ENCODE measurements at places on chromosomes 3 and 15.

DNA sequence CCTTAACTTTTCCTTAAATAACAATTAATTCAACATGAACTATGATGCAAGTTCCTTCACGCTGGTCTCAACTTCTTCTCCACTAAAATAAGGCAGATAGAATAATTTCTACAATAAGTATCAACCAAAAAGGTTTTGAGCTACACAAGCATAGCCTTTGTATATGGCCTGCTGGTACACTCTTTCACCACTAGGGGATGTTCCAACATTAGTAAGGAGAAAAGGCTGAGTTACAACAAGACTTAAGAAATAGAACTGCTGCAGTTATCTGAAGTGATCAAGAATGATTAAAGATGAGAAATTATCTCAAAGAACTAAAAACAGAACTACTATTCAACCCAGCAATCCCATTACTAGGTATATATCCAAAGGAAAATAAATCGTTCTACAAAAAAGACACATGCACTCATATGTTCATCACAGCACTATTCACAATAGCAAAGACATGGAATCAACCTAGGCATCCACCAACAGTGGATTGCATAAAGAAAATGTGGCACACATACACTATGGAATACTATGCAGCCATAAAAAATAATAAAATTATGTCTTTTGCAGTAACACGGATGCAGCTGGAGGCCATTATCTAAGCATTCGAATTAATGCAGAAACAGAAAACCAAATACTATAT is 14.4 kb downstream of the ATP13A3 start:
- H3K36me3 ChIP-seq = no peaks in the 10 kb centered on the region
- peaks cover 13% of the 10 kb centered on the region for H3K4me1 ChIP-seq
- H3K27ac ChIP-seq = no peak overlapping the region
- H3K27me3 ChIP-seq = no peaks in the 10 kb centered on the region

GRCh38 chr3:36874424-36874823 is 70.4 kb downstream of the TRANK1 start:
- H3K4me3 ChIP-seq = no peak overlapping the region
- no peaks in the 10 kb centered on the region for H3K36me3 ChIP-seq
- no peaks in the 10 kb centered on the region for H3K4me1 ChIP-seq
- no peaks in the 10 kb centered on the region for H3K27me3 ChIP-seq
- H3K27ac ChIP-seq = no peak overlapping the region
- no peak for DNase-seq

- H3K27me3 ChIP-seq = no peaks in the 10 kb centered on the region
- no peaks in the 10 kb centered on the region for H3K36me3 ChIP-seq
- no peak overlapping the region for H3K27ac ChIP-seq
- H3K4me3 ChIP-seq = no peak overlapping the region
- DNase-seq = no peak
Measured at GRCh38 chr15:58501636-58502188, 69.9 kb downstream of the LIPC start.

DNA sequence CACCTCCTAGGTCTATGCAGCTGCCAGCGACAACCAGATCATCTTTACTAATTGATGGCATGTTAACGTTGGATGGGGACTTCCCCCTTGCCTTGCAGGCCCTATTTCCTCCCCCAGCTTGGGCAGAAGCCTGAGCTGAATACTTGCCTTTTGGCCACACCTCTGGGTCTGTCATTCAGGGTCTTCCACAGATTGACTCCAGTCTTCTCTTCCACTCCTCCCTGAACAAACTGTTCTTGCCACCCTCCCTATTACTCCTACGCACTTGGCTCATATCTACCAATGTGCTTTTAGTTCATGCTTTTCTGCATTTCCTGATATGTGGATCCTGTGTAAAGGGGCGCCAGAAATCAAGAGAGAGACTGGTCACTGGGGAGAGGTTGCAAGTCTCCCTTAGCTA is 73.5 kb downstream of the DNASE1L3 start:
- no peaks in the 10 kb centered on the region for H3K27me3 ChIP-seq
- H3K36me3 ChIP-seq = peaks cover 55% of the 10 kb centered on the region
- H3K27ac ChIP-seq = no peak overlapping the region
- no peak overlapping the region for H3K4me3 ChIP-seq
- no peak for DNase-seq
- no peaks in the 10 kb centered on the region for H3K4me1 ChIP-seq

DNA sequence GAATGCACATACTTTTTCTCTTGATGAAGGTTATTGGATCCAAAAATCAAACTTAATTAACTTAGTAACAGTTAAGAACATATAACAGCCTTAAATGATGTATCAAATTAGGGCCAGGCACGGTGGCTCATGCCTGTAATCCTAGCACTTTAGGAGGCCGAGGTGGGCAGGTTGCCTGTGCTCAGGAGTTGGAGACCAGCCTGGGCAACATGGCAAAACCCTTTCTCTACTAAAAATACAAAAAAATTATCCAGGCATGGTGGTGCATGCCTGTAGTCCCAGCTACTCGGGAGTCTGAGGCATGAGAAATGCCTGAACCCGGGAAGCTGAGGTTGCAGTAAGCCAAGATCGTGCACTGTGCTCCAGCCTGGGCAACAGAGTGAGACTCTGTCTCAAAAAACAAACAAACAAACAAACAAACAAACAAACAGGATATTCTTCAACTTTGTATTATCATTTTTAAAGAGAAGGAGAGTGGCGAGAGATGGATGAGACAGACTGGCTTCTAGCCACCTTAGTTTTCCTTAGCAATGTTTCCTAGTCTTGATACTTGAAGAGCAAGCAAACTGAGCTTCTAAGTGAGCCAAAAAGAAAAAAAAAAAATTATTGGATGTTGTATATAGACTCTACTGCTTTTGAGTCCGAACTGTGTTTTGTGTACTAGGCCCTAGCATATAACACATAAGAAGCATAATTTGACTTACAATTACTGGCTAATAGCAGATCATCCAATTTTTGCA is 13.8 kb downstream of the SPRED1 start:
- no peak for DNase-seq
- peaks cover 27% of the 10 kb centered on the region for H3K4me1 ChIP-seq
- no peak overlapping the region for H3K4me3 ChIP-seq
- no peak overlapping the region for H3K27ac ChIP-seq
- no peaks in the 10 kb centered on the region for H3K27me3 ChIP-seq

DNA sequence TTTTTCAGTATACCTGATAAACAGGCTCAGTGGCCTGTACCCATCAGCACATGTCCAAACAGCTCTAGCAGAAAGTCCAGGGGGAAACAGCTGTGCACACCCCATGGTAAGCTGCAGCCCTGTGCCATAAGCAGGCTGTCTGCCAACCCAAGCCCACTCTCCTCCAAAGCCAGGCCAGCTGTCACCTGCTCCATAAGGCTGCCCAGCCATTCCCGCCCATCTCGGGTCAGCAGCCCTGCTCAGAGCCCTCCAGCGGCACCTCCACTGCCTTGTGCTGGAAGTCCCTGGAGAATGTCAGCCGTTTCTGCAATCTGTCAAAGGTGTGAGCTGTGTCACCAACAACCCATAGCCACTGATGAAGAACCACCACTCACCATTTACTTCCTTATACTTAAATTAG is 82.0 kb downstream of the NTRK3 start:
- no peaks in the 10 kb centered on the region for H3K4me1 ChIP-seq
- H3K4me3 ChIP-seq = no peak overlapping the region
- no peak overlapping the region for H3K27ac ChIP-seq
- H3K27me3 ChIP-seq = no peaks in the 10 kb centered on the region

DNA sequence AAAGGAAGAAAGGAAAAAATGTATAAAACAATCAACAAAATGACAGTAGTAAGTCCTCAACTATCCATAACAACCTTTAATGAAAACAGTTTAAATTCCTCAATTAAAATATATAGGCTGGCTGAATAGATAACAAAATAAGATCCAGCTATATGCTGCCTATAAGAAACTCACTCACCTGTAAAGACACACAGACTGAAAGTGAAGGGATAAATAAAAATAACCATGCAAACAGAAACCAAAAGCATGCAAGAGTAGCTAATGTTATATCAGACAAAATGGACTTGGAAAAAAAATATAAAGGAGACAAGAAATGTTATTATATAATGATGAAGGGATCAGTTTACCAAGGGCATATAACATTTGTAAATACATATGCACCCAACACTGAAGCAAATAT is 51.2 kb downstream of the AP4E1 start:
- no peak for DNase-seq
- H3K4me3 ChIP-seq = no peak overlapping the region
- no peak overlapping the region for H3K27ac ChIP-seq

DNA sequence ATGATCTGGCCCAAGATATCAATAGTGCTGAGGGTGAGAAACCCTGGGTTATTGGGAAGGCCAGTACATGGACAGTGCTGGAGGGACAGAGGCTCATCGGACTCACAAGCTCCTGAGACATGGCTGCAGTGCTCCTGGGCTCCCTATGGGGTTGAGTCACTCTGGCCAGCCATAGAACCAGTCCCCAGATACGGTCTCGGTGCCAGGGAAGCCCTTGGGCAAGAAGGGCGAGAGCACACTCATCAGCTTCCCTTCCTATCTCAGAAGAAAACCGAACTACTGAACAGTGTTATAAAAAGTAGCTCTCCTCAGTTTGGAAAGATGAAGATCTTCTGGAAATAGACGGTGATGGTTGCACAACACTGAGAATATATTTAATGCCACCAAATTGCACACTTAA is 34.4 kb downstream of the POC1A start:
- no peak overlapping the region for H3K4me3 ChIP-seq
- no peaks in the 10 kb centered on the region for H3K4me1 ChIP-seq
- H3K27me3 ChIP-seq = no peaks in the 10 kb centered on the region
- peaks cover 16% of the 10 kb centered on the region for H3K36me3 ChIP-seq

DNA sequence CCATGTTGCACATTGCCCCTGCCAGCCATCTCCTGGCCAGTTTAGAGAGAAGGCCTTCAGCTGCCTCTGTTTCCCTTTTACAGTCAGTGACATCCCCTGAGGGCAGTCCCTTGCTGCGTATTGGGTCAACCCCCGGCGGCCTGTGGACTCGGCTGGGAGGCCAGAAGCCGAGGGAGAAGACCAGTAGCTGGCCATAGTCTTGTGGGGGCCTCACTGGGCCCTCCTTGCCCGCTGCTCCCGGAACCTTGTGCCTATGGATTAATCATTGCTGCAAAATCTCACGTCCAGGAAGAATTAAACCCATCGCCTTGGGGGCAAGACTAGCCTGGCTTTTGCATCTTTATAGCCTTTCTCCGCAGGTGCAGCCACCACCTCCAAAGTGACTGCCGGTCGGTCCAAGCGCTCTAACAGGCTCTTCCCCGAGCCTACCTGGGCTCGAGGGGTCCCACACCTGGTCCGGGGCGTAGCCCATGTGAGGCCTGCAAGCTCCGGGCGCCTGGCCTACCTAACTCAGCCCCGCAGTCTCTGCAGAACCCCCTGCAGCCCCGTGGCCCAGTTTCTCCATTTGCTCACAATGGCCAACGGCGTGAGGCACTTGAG is 870 bp upstream of the CHAC1 start:
- peaks cover 7% of the 10 kb centered on the region for H3K36me3 ChIP-seq
- peaks cover 34% of the 10 kb centered on the region for H3K4me1 ChIP-seq

DNA sequence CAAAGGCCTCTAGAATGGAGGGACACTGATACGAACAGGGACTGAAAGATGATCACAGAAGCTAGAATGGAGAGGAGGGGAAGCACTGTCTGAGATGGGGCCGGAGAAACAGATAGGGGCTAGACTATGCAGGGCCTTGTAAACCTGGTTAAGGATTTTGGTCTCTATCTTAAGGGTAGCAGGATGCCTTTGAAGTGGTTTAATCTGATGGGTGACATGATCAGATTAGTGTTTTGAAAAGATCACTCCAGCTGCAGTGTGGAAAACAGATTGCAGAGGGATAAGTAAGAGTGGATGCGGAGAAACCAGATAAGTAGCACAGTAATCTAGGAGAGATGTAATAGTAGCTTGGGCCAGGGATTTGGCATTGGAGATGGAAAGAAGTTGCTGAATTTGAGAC is 108.1 kb downstream of the RSRC1 start:
- H3K36me3 ChIP-seq = no peaks in the 10 kb centered on the region
- no peak for DNase-seq
- no peaks in the 10 kb centered on the region for H3K27me3 ChIP-seq
- H3K4me1 ChIP-seq = no peaks in the 10 kb centered on the region
- H3K27ac ChIP-seq = no peak overlapping the region

GRCh38 chr3:102069211-102069662 is 219.9 kb downstream of the NFKBIZ start:
- H3K27ac ChIP-seq = no peak overlapping the region
- H3K4me3 ChIP-seq = no peak overlapping the region
- no peaks in the 10 kb centered on the region for H3K36me3 ChIP-seq
- no peaks in the 10 kb centered on the region for H3K4me1 ChIP-seq
- H3K27me3 ChIP-seq = no peaks in the 10 kb centered on the region

GRCh38 chr3:187841560-187841959 is 96.3 kb upstream of the BCL6 start:
- no peak for DNase-seq
- no peaks in the 10 kb centered on the region for H3K4me1 ChIP-seq
- H3K4me3 ChIP-seq = no peak overlapping the region
- H3K27ac ChIP-seq = no peak overlapping the region

DNA sequence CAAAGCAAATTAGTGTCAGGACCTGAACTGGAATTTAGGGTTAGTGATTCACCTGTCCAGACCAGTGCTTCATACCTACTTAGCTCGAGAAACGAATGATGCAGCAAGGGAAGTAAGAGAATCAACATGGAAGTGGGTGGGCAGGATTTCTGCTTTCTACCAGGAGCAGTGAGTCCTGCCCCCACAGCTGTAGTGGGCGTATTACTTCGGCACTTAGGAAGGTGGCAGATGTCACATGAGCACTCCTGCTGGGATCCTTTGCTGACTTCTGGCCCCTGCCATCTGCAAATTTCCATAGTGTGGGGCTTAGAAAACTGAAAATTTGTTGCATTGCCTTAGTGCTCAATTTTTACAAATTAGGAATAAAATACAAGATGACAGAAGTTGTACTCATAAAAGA is 31.2 kb downstream of the RYR3 start:
- no peaks in the 10 kb centered on the region for H3K4me1 ChIP-seq
- no peak overlapping the region for H3K27ac ChIP-seq
- no peaks in the 10 kb centered on the region for H3K27me3 ChIP-seq
- H3K4me3 ChIP-seq = no peak overlapping the region
- DNase-seq = no peak

- no peaks in the 10 kb centered on the region for H3K27me3 ChIP-seq
- no peak overlapping the region for H3K4me3 ChIP-seq
- peak; percentile 36 for DNase-seq
- no peaks in the 10 kb centered on the region for H3K36me3 ChIP-seq
- peaks cover 46% of the 10 kb centered on the region for H3K4me1 ChIP-seq
Measured at GRCh38 chr3:114408736-114409670, 115.2 kb downstream of the TIGIT start.

DNA sequence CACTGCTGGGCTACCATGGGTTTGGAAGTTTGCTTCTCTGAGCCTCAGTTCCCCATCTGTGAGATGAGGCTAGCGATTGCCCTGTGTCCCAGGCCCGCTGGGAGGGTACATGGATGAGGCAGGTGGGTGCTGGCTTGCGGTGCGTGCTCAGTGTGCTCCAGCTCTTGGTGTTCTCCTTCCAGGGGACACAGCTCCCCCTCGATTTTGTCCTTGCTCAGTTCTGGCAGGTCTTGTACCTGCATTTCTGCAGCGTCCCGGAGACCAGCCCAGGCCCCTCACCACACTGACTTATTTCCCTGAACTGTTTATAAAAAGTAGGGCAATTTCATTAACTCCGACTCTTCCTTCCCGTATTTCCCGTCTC is 95.4 kb downstream of the TBC1D2B start:
- H3K36me3 ChIP-seq = no peaks in the 10 kb centered on the region
- no peaks in the 10 kb centered on the region for H3K4me1 ChIP-seq
- no peak for DNase-seq
- no peak overlapping the region for H3K4me3 ChIP-seq
- no peaks in the 10 kb centered on the region for H3K27me3 ChIP-seq

GRCh38 chr15:62656071-62656470 is 386.5 kb upstream of the TPM1 start:
- H3K36me3 ChIP-seq = peaks cover 4% of the 10 kb centered on the region
- no peaks in the 10 kb centered on the region for H3K27me3 ChIP-seq
- no peak overlapping the region for H3K27ac ChIP-seq
- DNase-seq = no peak

Measured in GM23338 (cell line).